CD4-positive, CD25-positive, alpha-beta regulatory T cell (primary cell): ENCODE measurements at places on chromosomes 2 and 18.

DNA sequence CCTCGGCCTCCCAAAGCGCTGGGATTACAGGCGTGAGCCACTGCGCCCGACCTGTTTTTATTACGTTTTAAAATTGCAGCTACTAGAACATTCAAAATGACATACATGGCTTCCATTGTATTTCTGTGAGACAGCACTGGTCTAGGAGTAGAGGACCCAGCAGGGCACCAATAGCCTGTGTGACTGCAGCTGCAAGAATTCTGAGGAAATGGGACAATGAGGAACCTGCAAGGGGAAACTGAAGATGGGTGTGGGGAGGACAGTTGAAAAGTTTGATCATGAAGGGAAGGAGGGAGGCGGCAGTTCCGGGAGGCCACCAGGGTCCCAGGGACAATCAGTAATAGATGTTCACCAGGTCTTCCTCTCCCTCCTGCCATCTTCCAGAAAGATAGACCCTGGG, 13.9 kb upstream of the DNPEP start:
- no peak for DNase-seq
- H3K27me3 ChIP-seq: peaks cover 2% of the 10 kb centered on the region
- peaks cover 12% of the 10 kb centered on the region for H3K4me1 ChIP-seq
- H3K36me3 ChIP-seq: no peaks in the 10 kb centered on the region
- H3K27ac ChIP-seq: no peak overlapping the region
- H3K4me3 ChIP-seq: no peak overlapping the region

GRCh38 chr2:121309323-121309722, 24.3 kb upstream of the TFCP2L1 start:
- DNase-seq: no peak
- no peak overlapping the region for H3K4me3 ChIP-seq
- no peaks in the 10 kb centered on the region for H3K4me1 ChIP-seq
- no peaks in the 10 kb centered on the region for H3K36me3 ChIP-seq

- no peaks in the 10 kb centered on the region for H3K36me3 ChIP-seq
- no peak overlapping the region for H3K4me3 ChIP-seq
- H3K27ac ChIP-seq: no peak overlapping the region
- DNase-seq: no peak
- H3K27me3 ChIP-seq: no peaks in the 10 kb centered on the region
Measured at GRCh38 chr2:239950144-239951128, 74.7 kb downstream of the NDUFA10 start.

- H3K27ac ChIP-seq: no peak overlapping the region
- H3K4me3 ChIP-seq: no peak overlapping the region
- no peaks in the 10 kb centered on the region for H3K27me3 ChIP-seq
- H3K4me1 ChIP-seq: peaks cover 19% of the 10 kb centered on the region
- DNase-seq: no peak
Measured at GRCh38 chr2:106105151-106105922, 88.8 kb downstream of the UXS1 start.
